ENCODE measurements at places on chromosomes 3 and 15.
A peak's percentile ranks its signal among the peaks of the same experiment; 100 is the strongest.

GRCh38 chr15:68553994-68554720 is 24.6 kb upstream of the CORO2B start:
- DNase-seq, result peak; percentile 74

GRCh38 chr3:99915906-99916432 is 98.3 kb downstream of the CMSS1 start:
- DNase-seq, result no peak

GRCh38 chr15:50051811-50052419 is 67.1 kb downstream of the ATP8B4 start:
- peak; percentile 17 for DNase-seq

DNA sequence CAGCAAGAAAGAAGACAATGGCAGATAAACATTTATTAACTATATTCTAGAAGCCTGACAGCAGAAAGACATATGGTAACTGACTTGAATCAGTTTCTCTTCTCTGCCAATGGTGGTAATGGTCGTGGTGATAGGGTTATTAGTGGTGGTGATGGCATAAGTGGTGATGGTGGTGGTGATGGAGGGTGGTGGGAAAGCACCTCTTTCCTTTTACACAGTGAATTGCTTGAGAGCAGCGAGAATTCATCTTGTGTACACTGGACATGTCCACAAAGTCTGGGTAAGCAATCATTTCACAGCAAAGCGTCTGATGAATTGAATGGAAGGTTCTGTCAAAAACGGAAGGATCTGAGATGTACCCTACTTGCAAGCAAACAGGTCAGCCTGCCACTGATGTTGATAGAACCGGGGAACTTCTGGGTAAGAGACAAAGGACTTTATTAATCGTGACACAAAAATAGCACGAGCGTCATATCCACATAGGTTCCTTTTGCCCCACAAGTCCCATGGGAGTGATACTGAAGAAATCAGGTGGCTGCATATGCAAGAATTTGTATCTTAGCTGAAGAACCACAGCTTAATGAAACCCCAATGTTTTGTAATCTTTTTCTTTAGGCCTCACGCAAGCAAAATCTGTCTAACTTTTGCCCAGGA is 23.5 kb upstream of the TBC1D5 start:
- DNase-seq, result no peak

- no peak for DNase-seq
Measured at GRCh38 chr3:15345066-15345607, 12.8 kb upstream of the SH3BP5 start.

Measured in hematopoietic multipotent progenitor cell treated with erythropoietin and hydrocortisone succinate and interleukin-3 and kit ligand, for 17 days (in vitro differentiated cells).